GM19239 (cell line): ENCODE measurements at places on chromosomes 2 and 18.

- no peak for DNase-seq
These were observed 87.3 kb downstream of the ACTR3 start for GRCh38 chr2:113977060-113977659.

- no peak for DNase-seq
These were observed 46.2 kb upstream of the TRIM43B start for GRCh38 chr2:95530734-95531133.

- DNase-seq = no peak
These were observed 14.7 kb upstream of the SP3 start for GRCh38 chr2:173979751-173980351.

- no peak for DNase-seq
These were observed 44.4 kb downstream of the ST8SIA5 start for GRCh38 chr18:46712406-46712805.

DNA sequence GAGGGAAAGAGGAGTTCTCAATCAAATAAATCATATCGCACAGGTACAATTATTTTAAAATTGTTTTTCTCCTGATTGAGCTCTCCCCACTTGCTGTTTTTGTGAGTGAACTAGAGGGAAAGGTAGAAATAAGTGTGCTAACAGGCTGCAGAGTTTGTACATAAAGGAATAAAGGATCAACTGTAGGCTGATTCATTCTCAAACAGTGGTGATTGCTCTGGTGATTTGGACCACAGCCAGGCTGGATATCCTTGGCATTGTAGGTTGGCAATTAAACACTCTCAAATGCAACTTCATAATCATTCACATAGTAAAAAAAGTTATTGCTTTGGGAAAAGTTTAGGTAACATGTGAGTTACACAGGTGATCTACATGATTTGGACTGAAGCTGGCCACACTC is 29.8 kb downstream of the LRP1B start:
- DNase-seq = no peak

GRCh38 chr2:64263315-64263714 is 119.1 kb upstream of the PELI1 start:
- no peak for DNase-seq

- no peak for DNase-seq
These were observed 184.2 kb upstream of the ZEB2 start for GRCh38 chr2:144703852-144704708.

GRCh38 chr2:6810961-6811360 is 54.7 kb downstream of the CMPK2 start:
- no peak for DNase-seq

DNA sequence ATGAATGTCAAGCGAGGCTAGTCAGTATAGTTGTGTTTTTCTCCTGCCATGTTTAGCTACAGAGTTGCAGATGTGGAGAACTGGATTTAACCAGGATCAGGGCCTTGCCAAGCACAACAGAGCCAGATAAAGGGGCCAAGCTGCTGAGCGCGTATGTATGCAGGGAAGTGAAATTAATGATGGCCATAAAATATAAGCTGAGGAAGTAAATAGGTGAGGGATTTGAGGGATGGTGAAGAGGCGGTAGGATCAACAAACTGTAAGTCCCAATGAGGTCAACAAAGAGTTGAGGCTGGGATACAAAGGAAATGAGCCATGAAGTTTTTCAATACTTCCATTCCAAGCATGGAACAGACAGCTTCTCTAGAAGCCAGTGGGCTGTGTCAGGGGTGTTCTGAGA is 10.6 kb downstream of the LRP2 start:
- DNase-seq = no peak
